ENCODE measurements at places on chromosomes 4 and X. TPM values are rescaled to one million over a fixed set of nuclear protein-coding genes. Genes with fewer than 3 reads are reported as not detected.

The MAGEA4 gene
- total RNA-seq = not detected

The HTN3 gene
- total RNA-seq = not detected

DNA sequence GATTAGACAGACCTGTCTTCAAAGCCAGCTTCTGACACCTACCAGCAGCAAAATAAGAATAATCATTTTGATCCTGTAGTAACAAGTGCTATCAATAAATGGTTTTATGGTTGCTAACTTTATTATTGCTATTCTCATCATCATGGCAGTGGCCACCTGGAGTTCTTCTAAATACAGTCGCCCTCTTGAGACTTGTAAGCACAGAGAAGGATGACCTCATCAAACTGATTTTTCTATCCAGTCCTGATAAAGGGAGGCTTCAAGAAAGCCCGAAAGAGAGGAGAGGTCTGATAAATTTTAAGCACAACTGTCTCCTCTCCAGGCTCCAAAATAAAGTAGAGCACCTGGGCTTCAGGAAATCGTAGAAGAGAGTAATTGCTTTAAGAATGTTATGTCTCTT, 286.4 kb downstream of the USP46 start:
- no peak for DNase-seq
- no peak overlapping the region for H3K27ac ChIP-seq
- no peaks in the 10 kb centered on the region for H3K27me3 ChIP-seq
- no peaks in the 10 kb centered on the region for H3K36me3 ChIP-seq
- H3K4me1 ChIP-seq = no peaks in the 10 kb centered on the region
- H3K4me3 ChIP-seq = no peak overlapping the region

- peaks cover 13% of the 10 kb centered on the region for H3K4me1 ChIP-seq
- no peak overlapping the region for H3K4me3 ChIP-seq
- no peaks in the 10 kb centered on the region for H3K36me3 ChIP-seq
- no peak overlapping the region for H3K27ac ChIP-seq
- H3K27me3 ChIP-seq = no peaks in the 10 kb centered on the region
Measured at GRCh38 chr4:681736-682451, 7.1 kb downstream of the SLC49A3 start.

The GPRIN3 gene
- 78.9 TPM for total RNA-seq

- H3K36me3 ChIP-seq = no peaks in the 10 kb centered on the region
- H3K4me1 ChIP-seq = no peaks in the 10 kb centered on the region
- H3K27ac ChIP-seq = no peak overlapping the region
- DNase-seq = no peak
- H3K4me3 ChIP-seq = no peak overlapping the region
Measured at GRCh38 chrX:38881727-38882126, 80.5 kb downstream of the MID1IP1 start.

DNA sequence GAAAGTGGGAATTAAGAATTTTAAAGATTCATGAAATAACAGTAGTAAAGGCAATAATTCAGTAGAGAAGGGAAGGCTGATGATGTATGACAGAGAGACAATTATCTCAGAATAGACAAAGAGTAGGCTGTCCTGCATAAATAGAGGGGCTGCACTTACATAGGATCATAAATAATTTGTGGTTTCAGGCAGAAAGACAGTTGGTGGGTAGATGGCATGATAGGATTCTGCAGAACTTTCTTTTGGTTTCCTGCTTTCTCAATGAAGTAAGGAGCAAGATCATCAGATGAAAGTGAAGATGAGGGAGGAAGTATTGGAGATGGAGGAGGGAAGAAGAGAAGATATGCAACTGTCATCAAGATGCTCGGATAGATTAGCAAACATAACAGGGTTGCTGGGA, 604.9 kb upstream of the ZFP42 start:
- no peak overlapping the region for H3K27ac ChIP-seq
- H3K4me1 ChIP-seq = no peaks in the 10 kb centered on the region
- H3K36me3 ChIP-seq = no peaks in the 10 kb centered on the region
- H3K27me3 ChIP-seq = no peaks in the 10 kb centered on the region

DNA sequence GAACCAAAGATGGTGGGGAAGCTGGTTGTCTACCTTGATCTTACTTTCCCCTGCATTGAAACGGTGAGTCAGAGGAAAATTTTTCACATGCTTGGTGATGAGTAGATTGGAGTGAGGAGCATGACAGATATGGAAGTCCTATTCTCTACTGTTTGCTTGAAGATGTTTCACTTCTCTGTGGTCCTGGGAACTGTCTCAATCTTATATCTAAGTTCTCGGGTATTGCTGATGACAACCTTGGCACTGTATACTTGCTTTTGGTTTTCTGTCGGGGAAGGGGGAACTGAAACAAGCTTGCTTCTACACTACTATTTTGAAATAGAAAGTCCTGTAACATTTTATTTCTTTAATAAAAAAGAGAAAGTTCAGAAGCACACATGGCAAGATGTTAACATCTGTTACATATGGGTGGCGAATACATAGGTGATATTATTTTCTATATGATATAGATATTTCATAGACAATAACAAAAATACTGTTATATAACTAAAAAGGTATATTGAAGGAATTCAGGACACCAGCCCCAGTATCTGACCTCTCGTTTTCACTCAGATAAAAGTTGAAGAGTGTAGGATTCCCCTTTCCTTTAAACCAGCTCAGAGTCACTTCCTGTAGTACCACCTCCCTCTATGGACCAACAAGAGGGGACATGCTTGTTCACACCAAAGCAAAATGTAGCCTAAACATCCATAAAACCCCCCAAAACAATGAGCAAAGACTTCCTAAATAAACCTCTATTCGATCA, 88.8 kb downstream of the FMR1NB start:
- H3K36me3 ChIP-seq = no peaks in the 10 kb centered on the region
- H3K27me3 ChIP-seq = no peaks in the 10 kb centered on the region
- DNase-seq = no peak
- H3K27ac ChIP-seq = no peak overlapping the region
- H3K4me3 ChIP-seq = no peak overlapping the region

The FRYL gene
- 135 TPM for total RNA-seq

The RRH gene
- 0.27 TPM for total RNA-seq

DNA sequence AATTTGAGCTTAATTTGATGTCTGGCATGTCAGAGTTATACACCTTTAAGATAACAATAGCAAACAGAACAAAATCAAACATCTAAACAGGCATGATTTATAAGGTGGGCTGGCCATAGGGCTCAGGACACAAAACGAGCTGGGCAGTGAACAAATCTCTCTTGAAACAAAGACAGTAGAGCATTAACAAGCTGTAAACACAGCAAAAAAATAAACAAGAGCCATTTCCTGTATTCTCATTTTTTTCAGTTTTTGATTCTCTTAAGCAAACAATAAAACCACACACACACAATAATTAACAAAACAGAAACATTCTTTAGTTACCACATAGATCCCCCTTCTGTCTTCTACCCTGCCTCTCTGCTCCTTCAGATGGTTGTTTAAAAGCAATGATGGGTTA, 68.3 kb upstream of the TMEM150C start:
- no peaks in the 10 kb centered on the region for H3K36me3 ChIP-seq
- no peaks in the 10 kb centered on the region for H3K4me1 ChIP-seq
- no peak overlapping the region for H3K4me3 ChIP-seq
- H3K27ac ChIP-seq = no peak overlapping the region
- no peak for DNase-seq
- peaks cover 2% of the 10 kb centered on the region for H3K27me3 ChIP-seq

The TSPAN7 gene
- not detected for total RNA-seq

GRCh38 chr4:185682236-185682635, 129.8 kb downstream of the SORBS2 start:
- no peak overlapping the region for H3K27ac ChIP-seq
- peaks cover 2% of the 10 kb centered on the region for H3K27me3 ChIP-seq
- no peak for DNase-seq
- no peaks in the 10 kb centered on the region for H3K36me3 ChIP-seq

The SSX4 gene
- total RNA-seq = not detected

DNA sequence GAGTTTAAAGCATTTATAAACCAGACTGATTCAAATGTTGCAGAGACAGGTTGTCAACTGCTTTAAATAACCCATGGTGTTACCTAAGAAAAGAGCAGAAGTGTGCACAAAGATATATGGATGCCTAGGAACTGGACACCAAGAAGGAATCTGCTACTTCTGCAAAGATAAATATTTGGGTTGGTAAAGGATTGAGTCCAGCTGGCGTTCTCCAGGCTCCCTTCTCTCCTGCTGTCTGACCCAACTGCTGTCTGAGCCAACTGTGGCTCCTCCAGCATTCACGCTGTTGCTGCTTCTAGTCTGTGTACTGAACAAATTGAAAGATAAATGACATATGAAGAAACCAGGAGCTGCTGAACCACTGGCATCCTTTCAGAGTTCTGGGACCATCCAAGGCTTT, 1167.8 kb upstream of the PRKX start:
- no peak overlapping the region for H3K4me3 ChIP-seq
- DNase-seq = no peak
- no peaks in the 10 kb centered on the region for H3K27me3 ChIP-seq

GRCh38 chr4:37902212-37902611, 11.3 kb downstream of the TBC1D1 start:
- peaks cover 32% of the 10 kb centered on the region for H3K36me3 ChIP-seq
- DNase-seq = no peak
- H3K4me1 ChIP-seq = peaks cover 4% of the 10 kb centered on the region
- no peaks in the 10 kb centered on the region for H3K27me3 ChIP-seq
